ENCODE measurements at places on chromosomes 2 and 18.

DNA sequence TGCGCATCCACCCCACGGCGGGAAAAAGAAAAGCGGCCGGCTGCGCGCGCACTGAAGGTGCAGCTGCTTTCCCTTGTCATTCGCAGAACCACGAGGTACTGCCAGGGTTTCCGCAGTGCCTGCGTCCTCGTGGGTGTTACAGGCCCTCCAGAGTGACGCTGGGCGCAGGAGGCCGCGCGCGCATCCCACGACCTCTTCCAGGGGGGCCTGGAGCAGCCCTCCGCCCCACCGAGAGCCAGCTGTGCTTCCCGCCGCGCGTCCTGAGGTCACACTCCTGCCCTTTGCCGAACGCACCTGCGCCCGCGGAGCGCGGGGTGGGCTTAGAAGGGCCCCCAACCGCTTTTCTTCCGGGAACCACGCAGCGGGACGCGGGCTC lies 378 bp upstream of the IAH1 start:
- peak; percentile 38 for DNase-seq

- DNase-seq: no peak
These were observed 446.2 kb upstream of the SLC14A2 start for GRCh38 chr18:45168866-45169600.

DNA sequence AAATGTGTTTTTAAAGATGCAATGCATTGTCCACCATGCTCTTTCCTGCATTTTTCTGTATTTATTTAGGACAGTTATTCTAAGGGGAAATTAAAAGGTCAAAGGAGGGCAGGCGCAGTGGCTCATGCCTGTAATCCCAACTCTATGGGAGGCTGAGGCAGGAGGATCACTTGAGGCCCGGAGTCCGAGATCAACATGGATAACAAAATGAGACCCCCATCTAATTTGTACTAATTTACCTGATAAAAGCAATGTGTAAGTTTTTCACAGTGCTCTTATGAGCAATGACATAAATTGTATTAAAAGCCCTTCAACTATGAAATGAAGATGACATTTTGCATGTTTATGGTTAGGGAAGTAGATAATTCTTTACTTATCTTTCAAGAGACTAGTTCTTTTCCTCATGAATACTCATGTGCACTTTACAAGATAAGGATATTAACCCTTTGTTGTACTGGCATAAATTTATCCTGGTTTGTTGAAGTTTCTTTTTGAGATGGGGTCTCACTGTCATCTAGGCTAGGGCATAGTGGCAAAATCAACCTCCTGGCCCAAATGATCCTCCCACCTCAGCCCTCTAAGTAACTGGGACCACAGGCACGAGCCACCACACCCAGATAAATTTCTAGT lies 9.7 kb downstream of the HSBP1L1 start:
- no peak for DNase-seq

DNA sequence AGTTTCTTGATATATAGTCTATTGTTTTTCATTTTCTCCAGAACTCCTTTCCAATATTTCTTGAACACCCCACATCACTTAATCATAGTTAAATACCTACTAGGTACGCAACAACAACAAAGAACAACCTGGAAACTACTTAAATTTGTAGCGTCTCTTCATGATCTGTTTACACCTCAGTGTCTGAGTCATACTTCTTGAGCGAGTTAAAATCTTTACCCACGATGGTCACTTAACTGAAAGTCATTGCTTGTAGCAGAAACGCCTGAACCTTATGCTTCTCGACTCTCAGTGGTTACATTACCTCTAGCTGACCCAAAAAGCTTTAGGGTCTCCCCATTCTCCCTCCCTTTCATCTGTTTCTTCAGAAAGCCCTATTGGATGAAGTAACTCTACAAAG lies 131.3 kb downstream of the EN1 start:
- no peak for DNase-seq

DNA sequence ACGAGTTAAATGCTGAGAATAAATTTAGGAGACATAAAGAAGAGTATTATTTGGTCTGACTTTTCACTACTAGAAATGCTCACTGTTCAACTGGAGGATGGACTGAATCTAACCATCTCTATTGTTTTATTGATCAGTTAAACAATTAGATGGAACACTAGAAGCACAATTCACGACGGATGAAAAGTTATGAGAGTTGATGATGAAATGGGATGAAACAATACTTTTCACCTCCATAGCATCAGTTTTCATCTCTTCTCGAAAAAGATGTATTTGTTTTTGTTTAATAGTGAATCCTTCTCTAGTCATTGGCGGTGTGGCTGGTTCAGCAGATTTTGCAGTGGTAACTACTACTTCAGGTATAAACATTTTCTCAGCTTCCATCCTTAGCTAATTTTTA lies 19.3 kb downstream of the TTN start:
- no peak for DNase-seq

- no peak for DNase-seq
These were observed 108.8 kb upstream of the DLX2 start for GRCh38 chr2:172211512-172211911.

DNA sequence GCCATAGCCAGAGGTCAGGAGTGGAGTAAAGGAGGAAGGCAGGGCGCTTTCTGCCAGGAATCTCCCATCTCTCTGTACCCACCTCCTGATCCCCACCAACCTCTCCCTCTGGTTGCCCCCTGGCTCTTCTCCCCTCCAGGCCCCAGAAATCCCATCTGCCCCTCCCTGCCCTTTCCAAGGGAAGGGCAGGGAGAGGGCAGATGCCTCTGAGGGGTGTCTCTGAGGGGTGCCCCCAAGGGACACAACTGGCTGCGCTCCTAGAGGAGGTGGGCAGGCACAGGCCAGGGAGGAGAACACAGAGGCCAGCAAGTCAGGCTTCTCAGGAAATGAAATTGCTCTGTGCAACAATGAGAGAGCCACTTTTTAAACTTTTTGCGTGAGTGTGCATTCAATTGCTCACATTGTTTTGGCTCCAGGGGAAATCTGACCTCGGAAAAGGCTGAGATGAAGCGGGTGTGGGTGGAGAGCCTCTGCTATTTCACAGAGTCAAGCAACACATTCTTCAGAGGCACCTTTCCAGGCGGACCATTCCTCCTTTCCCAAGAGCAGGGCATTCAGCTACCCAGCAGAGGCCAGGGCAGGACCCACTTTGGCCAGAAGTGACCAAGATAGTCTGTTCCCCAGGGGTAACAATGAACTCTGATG lies 125.5 kb downstream of the SMAD7 start:
- no peak for DNase-seq

DNA sequence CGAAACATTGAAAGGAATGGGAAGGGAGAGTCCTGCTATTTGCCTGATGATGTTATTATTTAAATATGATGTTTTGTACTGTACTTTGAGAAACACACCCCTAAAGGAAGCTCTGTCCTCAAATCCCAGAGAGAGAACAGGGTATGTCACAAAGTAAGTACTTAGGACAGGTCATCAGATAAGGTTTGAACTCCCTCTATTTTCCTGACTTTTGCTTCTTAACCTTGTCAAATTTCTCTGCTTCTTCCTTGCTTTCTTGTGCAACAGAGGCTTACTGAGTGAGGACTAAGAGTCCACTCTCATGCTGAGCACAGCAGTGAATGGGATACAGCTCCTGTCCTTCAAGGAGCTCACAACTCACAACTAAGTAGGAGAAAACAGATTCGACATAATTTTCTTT lies 3.7 kb downstream of the DGUOK start:
- DNase-seq: no peak

- DNase-seq: no peak
These were observed 362.5 kb upstream of the TNP1 start for GRCh38 chr2:217222309-217222910.

DNA sequence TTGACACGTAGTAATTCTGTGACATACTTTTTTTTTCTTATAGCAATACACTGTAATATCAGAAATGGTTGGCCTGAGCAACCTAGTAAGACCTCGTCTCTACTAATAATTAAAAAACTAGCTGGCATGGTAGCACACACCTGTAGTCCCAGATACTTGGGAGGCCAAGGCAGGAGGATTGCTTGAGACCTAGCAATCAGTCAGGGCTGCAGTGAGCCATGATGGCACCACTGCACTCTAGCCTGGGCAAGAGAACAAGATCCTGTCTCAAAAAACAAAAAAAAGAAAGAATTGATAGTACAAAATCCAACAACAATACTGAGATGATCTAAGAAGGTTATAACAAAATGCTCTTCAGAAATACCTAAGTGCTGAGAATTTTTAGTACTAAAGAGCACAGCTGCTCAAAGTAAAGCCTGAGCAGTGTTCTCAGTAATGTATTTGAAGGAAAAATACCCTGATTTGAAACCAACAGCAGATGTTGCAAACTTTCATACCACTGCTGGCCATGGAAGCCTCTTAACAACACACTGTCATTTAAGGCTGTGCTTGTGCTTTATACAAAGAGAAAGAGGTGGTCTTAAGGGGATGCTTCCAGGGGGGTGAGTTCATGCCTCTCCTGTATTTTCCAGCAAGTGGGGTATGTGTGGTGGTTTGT lies 132.6 kb upstream of the CDCA7 start:
- DNase-seq: no peak

DNA sequence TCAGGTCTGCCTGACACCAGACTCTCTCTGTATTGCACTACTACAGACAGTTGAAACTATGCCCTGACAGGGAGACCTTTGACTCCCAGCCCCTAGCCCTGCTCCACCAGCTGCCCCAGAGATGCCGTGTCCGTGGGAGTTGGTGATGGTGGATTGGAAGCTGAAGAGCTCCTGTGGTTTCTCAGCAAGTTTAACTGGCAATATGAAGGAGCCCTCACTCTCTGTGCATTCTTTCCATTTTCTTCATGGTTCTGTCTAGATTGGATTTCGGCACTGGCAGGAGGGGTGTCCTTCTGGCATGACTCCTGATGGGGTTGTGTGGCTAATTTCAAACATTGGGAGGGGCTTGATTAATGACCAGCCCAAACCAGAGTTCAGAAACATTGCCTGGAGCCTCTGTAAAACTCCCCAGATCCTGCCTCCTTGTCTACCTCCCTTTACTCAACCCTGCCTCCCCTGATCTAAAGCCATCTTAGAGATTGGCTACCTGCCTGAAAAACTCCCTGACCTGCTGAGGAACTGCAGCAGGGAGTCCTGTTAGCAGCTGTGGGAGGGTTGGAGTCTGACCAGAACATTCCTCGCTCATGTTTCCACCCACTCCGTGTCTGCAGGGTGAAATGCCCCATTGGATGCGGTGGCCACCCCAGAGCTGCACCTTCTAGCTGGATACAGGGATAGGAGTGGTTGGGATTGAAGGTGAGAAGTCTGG lies 206.9 kb upstream of the SPRED2 start:
- DNase-seq: no peak
